Left cardiac atrium (tissue), 4 donors: ENCODE measurements at places on chromosomes 4 and X.

GRCh38 chrX:101485212-101485949 lies at the start of gene ARMCX4:
Gene ARMCX4 (plus strand): TSS chrX:101485456. CDS start chrX:101488590, 3,134 bp downstream.
- DNase-seq: peak; percentile 51

GRCh38 chr4:176671532-176671931 lies 121.2 kb downstream of the VEGFC start:
- DNase-seq: peak; percentile 33

DNA sequence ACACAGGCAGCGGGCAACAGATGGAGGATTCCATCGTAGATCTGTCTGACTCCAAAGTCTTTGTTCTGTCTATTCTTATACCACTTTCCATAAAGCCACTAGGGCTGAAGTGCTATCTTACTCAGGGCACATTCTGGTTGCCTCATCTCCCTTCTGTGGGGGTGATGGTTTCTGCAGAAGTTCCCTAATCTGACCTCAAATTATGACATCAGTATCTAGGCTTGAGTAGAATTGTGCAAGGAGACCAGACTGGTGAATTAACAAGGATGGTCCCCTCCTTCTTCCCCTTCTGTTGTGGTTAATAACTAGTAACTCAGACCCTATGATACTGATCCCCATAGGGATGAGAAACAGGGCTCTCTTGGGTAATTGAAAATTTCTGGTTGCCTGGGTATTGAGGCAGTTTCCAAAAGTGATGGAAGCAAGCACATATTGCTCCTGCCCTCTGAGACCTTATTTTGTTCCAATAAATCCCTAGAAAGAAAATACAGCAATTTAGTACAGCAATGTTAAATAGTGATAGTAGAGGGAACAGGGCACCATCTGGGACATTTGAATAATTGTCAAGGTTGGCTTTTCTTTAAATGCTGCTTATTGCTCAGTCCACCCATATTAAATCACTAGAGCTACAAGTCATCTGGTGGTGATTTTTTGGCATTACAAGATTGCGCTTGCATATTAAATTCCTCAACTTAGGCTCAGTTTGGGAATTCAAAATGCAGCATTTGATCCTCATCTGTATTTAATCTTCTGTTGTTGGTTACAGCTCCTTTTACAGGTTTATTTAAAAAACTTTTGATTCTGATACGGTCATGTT lies 57.3 kb upstream of the AP1S2 start:
- no peak for DNase-seq

GRCh38 chrX:54423161-54423888 lies 16.9 kb upstream of the TSR2 start:
- DNase-seq: no peak

- no peak for DNase-seq
These were observed 27.4 kb upstream of the GPR174 start for GRCh38 chrX:79117078-79117477.

DNA sequence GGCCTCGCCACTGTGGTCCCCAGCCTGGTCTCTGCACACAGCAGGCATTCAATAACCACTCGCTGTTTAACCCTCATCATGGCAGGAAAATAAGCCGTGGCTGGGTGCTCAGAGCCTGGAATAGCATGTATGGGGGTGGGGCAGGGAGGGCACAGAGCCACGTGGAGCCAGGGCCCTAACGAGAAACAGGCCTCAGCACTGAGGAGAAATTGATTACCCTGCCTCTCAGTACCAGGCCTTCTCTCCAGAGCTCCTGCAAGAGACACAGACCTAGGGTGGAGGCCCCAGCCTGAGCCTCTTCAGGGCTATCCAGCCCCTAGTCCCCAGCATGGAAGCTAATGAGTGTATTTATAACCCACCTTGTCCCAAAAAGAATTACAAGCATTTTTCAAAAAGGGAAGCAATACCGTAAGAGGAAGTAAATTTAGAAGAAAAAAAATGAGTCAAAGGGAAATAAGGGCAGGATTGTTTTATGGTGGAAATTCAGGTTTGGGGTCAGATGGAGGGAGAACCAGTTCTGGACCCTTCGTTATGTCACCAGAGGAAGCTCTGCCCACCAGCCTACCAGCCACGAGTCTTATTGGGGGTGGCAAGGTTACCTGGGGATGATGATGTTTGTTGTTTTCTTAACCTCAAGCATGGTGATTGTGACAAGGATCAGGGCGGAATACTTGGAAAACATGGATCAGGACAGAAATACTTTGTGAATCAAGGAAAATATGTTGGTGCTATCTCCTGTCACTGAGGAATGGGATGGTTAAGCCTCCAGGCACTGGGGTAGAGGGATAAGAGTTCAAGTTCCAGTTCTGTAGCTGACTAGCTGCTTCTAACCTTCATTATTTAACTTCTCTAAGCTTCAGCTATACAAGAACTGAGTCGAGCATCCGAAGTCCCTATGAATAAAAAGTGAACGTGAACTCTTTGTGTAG lies 101.9 kb upstream of the RBPJ start:
- DNase-seq: no peak

DNA sequence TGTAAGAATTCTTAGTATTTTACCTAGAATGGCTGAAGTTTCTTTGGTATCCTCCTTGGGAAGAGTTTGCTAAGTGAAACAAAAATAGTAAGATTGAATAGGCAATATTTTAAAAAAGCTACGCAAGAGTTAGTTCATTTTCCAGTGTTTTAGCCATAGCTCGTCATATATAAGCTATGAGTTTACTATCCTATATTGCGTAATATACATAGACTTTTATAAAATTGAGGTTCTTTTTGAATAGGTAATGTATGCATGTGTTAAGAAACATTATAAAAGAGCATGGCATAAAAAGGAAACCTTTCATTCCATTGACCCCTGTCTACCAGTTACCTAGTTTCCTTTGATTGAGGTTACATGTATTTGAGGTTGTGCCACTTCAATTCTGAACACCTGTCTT lies 67.0 kb downstream of the DACH2 start:
- DNase-seq: no peak

GRCh38 chr4:5824227-5824626 lies 68.7 kb downstream of the CRMP1 start:
- no peak for DNase-seq

DNA sequence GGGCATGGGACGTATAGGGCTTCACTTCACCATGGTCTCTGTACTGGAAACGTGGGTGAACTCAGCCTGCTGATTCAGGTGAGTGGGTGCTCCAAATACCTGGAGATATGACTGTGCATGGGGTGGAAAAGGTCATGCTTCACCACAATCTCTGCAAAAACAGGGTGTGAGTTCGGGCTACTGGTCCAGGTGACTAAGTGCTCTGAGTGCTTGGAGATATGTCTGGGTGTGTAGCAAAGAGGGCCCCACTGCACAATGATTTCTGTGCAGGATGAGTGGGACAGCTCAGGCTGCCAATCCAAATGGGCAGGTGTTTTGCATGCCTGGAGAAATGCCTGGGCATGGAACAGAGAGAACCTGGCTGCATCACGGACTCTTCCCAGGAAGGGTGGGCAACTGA lies 11.2 kb upstream of the CPXCR1 start:
- no peak for DNase-seq

DNA sequence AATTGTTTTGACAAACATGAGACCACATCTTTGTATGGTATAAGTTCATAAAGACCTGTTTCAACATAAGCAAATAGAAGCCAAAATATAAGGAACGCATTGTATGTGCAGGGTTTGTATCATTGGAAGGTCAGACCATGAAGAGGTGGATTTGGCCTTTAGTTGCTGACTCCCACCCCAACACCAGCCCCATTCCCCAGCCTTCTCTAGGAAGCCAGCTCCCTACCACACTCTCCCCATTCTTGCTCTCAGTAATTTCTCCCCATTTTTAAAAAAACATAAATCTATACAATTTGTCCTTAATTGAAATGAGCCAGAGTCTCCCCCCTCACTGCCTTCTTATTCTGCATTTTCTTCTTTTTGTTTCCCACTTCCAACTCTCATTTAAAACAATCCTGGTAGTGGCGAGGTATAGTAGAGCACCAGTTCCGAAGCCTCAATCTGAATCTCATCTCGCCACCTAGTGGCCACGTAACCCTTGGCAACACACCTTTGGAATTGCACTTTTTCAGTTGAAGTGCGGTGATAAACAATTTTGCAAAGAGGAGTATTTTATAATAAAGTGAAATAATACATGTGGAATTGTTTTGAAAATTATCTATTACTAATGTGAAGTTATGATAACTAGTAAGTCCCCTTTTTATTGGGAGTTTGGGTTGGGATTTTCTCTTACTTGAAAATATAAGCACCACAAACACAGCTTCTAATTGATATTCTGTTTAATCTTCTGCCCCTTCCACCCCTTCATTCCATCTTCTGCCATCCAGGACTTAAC lies 126.6 kb downstream of the ASB9 start:
- DNase-seq: peak; percentile 44

GRCh38 chr4:100696531-100696930 lies 178.7 kb upstream of the EMCN start:
- DNase-seq: no peak

DNA sequence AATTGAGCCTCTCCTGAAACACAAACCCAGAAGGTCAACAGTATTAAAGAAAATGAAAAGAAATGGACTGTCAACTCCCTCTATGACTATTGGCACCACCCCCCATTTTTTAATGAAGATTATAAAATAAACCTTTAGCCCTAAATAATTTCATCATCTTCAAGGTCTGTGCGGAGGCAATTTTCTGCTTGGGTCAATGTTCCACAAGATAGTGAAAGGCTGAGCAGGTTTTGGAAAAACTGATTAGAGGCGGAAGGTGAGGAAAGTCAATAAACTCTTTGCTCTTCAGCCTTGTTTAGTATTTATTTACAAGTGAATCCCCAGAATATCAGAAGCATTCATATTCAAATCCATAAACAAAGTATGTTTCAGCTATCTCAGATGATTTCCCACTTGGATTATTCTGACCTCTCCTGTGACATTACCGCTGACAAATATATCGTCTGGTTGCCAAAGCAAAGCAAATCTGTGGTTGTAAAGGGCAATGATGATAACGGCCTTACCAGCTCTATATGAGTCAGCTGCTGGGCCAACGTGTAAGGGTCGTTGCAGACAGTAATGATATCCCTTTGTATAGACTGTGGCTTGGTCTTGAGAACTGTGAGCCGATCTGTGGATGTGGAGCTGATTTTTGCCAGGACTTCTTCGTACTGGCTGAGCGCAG lies 24.0 kb downstream of the RASGEF1B start:
- DNase-seq: no peak

GRCh38 chrX:21153503-21153902 lies 220.7 kb upstream of the CNKSR2 start:
- no peak for DNase-seq

GRCh38 chr4:149279331-149279730 lies 536.3 kb downstream of the IQCM start:
- no peak for DNase-seq

- DNase-seq: no peak
These were observed 293.3 kb downstream of the ADGRL3 start for GRCh38 chr4:61493470-61493869.

DNA sequence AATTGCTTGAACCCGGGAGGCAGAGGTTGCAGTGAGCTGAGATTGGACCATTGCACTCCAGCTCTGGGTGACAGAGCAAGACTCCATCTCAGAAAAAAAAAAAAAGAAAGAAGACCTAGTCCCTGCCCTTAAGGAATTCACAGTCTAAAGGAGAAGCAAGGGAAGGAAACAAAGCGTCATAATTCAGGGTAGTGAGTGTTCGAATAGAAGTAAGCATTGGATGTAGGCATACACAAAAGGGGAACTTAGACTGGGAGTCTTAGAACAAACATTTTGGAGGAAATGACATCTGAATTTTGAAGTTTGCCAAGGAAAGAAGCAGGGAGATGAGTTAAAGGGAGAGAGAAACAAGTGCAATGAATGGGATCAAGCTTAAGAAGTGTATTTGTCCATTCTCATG lies 32.4 kb downstream of the PPM1K start:
- no peak for DNase-seq

DNA sequence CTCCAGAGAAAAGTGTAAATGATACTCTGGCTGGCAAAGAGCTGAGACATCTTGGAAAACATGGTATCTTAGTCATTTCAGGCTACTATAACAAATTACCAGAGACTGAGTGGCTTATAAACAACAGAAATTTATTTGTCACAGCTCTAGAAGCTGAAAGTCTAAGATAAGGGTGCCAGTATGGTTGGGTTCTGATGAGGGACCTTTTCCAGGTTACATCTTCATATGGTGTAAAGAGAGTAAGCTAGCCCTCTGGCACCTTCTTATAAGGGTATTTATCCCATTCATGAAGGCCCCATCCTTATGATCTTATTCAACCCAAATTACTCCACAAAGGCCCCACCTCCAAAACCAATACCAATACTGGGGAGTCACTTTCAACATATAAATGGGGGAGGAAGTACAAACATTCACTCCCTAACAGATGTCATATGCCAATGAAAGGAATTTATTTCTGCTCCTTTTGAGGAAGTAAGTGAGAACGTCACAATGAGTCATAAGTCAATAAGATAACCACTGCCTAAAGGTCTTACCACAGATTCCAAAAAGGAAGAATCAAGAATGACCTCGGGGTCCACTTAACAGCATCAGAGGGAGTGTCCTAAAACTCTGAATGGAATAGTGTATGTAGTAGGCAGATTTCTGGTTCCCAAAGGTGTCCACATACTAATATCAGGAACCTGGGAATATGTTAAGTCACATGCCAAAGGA lies 246.6 kb downstream of the OPHN1 start:
- no peak for DNase-seq

GRCh38 chr4:127668770-127669169 lies 36.0 kb downstream of the INTU start:
- DNase-seq: no peak
